Stimulated activated CD4-positive, alpha-beta T cell treated with anti-CD3 and anti-CD28 coated beads, Interleukin-15, amount 100 ng/mL, for 48 hours (primary cell): ENCODE measurements at places on chromosomes 3 and 15.

GRCh38 chr3:40971191-40972168 is 227.8 kb upstream of the CTNNB1 start:
- peak; percentile 23 for DNase-seq

GRCh38 chr3:47339951-47340350 is 40.9 kb upstream of the PTPN23 start:
- DNase-seq = no peak

- no peak for DNase-seq
These were observed at the start of gene PLA1A for GRCh38 chr3:119597548-119598288. Gene PLA1A, plus strand, starts transcription at chr3:119597885. Its CDS starts 29 bp downstream, at chr3:119597914.

- no peak for DNase-seq
These were observed 20.1 kb upstream of the FSTL1 start for GRCh38 chr3:120470870-120471269.
